Effector memory CD4-positive, alpha-beta T cell (primary cell): ENCODE measurements at places on chromosomes 16 and 17.
A peak's percentile ranks its signal among the peaks of the same experiment; 100 is the strongest.

DNA sequence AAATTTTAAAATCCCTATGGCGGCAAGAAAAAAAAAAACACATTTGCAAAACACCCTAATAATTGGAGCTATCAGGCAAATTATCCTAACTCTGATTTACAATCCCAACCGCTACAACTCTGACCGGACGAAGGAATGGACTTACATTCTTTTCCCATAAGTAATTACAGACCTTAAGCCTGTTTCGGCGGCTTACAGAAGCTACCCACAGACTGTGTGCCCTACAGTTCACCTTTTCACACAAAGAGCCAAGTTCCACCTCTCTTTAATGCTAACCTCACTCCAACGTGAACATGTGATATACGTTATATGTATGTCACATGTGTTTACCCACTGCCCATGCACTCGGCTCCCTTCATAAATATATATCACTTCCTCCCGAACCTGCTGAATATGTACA is 8.7 kb upstream of the MEAK7 start:
- no peaks in the 10 kb centered on the region for H3K36me3 ChIP-seq
- H3K27ac ChIP-seq: peak overlapping the region; percentile 66
- no peaks in the 10 kb centered on the region for H3K27me3 ChIP-seq

DNA sequence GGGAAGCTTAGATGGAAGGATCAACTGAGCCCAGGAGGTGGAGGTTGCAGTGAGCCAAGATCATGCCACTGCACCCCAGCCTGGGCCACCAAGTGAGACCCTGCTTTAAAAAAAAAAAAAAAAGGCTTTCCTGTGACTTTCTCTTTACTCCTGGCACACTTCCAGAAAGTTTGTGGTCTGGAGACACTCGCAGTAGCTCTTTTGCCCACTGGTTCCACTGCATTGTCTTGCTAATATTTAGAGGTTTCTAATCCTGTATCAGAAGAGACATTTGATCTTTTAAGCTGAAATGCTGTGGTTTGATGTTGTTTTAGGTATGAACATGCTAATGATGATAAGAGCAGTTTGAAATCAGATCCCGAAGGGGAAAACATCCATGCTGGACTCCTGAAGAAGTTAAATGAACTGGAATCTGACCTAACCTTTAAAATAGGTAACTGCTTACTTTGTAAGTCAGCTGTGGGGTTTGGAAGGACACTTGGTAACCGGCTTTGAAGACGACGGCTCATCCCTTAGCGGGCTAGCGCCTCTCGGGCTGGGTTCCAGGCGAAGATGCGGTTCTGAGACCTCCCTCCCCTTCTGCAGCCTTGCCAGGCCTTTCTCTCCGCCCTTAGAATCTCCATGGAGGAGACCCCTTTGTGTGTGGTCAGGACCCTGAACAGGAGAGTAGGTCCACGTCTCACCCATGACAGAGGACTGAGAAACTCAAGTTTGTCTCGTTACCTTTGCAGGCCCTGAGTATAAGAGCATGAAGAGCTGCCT is 23.1 kb downstream of the NTAN1 start:
- H3K27ac ChIP-seq: no peak overlapping the region
- peaks cover 60% of the 10 kb centered on the region for H3K36me3 ChIP-seq
- no peak for DNase-seq

DNA sequence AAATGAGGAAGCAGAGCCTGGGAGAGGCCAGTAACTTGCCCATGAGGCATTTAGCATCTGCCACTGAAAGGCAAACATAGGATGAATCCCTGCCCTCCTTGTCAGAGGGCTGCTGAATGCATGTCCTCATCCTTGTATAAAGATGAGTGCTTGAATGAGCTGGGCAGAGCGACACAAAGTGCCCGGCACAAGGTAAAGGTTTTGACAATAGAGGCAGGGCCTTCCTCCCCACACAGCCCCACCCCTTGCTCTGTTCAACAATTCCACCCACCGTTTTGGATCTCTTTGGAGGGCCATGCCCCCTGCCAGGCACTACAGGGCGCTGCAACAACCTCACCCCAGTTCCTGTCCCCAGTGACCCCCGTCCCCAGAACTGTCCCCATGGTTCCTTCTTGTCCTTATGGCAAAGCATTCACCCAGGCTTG is 1.4 kb upstream of the KRT19 start:
- no peaks in the 10 kb centered on the region for H3K36me3 ChIP-seq
- no peak overlapping the region for H3K4me3 ChIP-seq
- H3K27ac ChIP-seq: no peak overlapping the region

- no peaks in the 10 kb centered on the region for H3K4me1 ChIP-seq
- peaks cover 48% of the 10 kb centered on the region for H3K36me3 ChIP-seq
- no peak overlapping the region for H3K4me3 ChIP-seq
Measured at GRCh38 chr17:691423-691822, 23.2 kb downstream of the VPS53 start.

DNA sequence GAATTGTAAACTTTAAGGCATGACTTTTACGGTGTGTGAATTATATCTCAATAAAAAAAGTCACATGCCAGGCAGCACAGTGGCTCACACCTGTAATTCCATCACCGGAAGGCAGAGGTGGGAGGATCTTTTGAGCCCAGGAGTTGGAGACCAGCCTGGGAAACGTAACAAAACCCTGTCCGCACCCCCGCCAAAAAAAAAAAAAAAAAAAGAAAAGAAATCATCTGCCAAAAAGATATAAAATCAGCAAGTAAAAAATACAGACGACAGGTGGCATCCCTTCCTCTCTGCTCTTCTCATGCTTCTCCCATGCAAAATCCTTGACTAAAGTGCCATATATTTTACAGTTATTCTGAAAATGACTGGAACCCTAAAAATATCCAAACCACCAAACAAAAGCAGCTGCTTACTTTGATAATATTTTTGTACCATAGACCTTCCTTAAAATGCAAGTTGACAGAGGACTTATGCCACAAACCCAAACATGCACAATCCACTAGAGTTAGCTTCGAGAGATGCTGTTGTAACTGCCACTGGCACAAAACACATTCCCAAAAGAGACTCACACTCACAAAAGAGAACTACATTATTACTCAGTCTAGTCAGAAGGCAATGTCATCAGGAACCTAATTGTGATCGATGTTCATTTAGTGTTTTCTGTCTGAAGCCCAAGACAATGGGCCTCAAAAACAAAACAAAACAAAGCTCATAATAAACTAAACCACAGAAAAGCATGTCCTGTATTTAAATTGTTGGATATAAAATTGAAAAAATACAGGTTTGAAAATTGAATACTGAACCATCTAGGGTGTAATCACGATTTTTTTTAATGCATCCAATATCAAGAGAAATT is 2.4 kb downstream of the CRLF3 start:
- peak overlapping the region; percentile 68 for H3K27ac ChIP-seq
- no peaks in the 10 kb centered on the region for H3K27me3 ChIP-seq
- no peaks in the 10 kb centered on the region for H3K36me3 ChIP-seq

DNA sequence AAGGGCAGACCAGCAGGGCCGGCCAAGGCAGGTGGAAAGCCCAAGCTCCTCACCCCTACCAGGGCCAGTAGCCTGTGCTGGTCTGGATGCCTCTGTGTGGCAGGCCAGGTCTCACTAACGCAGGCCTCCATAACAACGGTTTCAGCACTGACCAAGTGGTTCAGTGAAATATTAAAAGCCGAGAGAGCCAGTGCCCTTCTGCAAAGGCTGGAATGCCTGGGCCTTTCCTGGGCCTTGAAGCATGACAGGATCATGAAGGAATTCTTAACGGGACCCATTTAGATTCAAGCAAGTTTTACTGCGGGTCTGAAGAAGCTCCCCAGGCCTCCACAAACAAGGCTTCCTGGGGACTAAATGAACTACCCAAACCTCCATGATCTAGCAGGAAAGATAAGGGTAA is 16.3 kb downstream of the ADAD2 start:
- no peaks in the 10 kb centered on the region for H3K4me1 ChIP-seq
- no peaks in the 10 kb centered on the region for H3K36me3 ChIP-seq
- H3K4me3 ChIP-seq: no peak overlapping the region

DNA sequence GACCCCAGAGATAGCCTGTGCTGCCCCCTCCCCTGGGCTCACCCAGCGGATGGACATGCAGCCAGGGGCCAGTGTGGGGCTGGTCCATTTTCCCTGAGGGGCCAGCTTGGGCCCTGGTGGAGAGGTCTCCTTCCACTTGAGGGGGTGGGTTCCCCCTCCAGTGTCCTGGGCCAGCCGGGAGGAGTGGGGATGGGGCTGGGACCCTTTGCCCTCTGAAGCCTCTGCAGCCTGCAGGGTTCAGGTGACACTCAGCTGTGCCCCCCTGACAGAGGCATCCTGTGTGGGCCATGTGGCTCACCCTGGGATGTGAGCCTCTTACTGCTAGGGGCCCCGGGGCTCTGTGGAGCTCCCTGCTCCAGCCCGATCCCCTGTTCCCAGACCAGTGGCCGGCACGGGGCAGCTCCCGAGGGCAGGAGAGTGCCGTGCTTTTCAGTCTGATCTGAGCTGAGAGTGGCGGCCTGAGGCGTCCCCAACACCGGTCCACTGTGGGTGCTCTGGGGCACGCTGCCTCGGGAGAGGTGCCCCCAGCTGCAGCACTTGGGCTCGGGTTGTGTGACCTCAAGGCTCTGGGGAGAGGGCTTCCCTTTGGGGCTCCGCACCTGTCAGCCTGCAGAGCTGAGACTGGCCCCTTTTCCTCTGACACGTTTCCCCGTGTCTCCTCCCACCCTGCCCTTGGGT is 439 bp upstream of the GNG13 start:
- no peak for DNase-seq
- peaks cover 25% of the 10 kb centered on the region for H3K27me3 ChIP-seq
- no peak overlapping the region for H3K4me3 ChIP-seq

DNA sequence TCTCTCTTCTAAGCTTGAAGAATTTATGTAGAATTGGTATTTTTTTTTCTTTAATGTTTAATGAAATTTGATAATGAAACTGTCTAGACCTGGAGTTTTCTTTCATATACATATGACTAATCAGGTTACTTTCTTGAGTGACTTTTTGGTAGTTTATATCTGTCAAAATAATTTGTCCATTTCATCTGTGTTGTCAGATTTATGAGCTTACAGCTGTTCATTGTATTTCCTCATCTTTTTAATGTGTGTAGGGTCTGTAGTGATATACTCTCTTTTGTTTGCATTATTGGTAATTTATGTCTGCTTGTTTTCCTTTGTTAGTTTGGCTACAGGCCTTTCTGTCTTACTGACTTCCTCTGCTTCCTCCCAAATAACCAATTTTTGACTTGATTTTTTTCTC is 55.7 kb downstream of the TAOK1 start:
- no peak for DNase-seq
- H3K4me3 ChIP-seq: no peak overlapping the region
- no peaks in the 10 kb centered on the region for H3K27me3 ChIP-seq
- H3K36me3 ChIP-seq: no peaks in the 10 kb centered on the region
- no peak overlapping the region for H3K27ac ChIP-seq

DNA sequence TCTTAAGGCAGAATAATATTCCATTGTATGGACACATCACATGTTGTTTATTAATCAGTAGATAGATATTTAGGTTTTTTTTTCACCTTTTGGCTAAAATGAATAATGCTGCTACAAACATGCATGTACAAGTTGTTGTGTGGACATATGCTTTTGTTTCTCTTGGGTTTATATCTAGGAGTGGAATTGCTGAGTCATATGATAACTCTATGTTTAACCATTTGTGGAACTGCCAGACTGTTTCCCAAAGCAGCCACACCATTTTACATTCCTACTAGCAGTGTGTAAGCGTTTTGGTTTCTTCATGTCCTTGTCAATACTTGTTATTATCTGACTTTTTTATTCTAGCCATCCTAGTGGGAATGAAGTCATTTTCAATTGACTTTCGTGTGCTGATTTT is 21.3 kb downstream of the CYLD start:
- H3K4me1 ChIP-seq: peaks cover 37% of the 10 kb centered on the region
- no peak for DNase-seq
- no peak overlapping the region for H3K27ac ChIP-seq
- H3K36me3 ChIP-seq: peaks cover 49% of the 10 kb centered on the region
- H3K27me3 ChIP-seq: no peaks in the 10 kb centered on the region

GRCh38 chr17:27577884-27578717 is 52.9 kb upstream of the LGALS9 start:
- H3K4me3 ChIP-seq: no peak overlapping the region
- H3K36me3 ChIP-seq: no peaks in the 10 kb centered on the region
- no peak overlapping the region for H3K27ac ChIP-seq
- H3K27me3 ChIP-seq: no peaks in the 10 kb centered on the region

GRCh38 chr16:87550495-87550961 is 51.8 kb upstream of the JPH3 start:
- H3K36me3 ChIP-seq: no peaks in the 10 kb centered on the region
- no peaks in the 10 kb centered on the region for H3K4me1 ChIP-seq
- H3K27ac ChIP-seq: no peak overlapping the region
- DNase-seq: peak; percentile 32
- no peak overlapping the region for H3K4me3 ChIP-seq

GRCh38 chr17:63041722-63042121 is 75.7 kb downstream of the TANC2 start:
- no peak overlapping the region for H3K27ac ChIP-seq
- no peaks in the 10 kb centered on the region for H3K4me1 ChIP-seq
- DNase-seq: no peak

DNA sequence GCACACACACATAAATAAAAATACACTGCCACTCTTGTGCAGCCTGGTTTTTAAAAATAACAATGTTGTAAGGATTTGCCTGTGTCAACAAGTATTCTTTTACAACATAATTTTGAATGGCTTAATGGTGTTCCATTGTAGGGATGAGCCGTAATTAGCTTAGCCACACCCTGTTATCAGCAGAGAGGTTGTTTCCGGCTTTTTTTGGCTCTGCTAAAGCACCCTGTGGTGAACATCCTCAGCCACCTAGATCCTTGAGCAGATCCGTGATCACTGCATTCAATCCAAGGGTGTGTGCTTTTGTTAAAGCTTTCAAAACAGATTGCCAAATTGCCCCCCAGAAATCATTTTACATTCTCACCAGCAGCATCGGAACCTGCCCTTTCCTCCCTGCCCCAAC is 7.0 kb downstream of the KATNB1 start:
- H3K4me1 ChIP-seq: no peaks in the 10 kb centered on the region
- H3K36me3 ChIP-seq: peaks cover 4% of the 10 kb centered on the region
- no peak overlapping the region for H3K27ac ChIP-seq
- DNase-seq: no peak
- no peaks in the 10 kb centered on the region for H3K27me3 ChIP-seq
- no peak overlapping the region for H3K4me3 ChIP-seq

- H3K4me3 ChIP-seq: no peak overlapping the region
- H3K36me3 ChIP-seq: no peaks in the 10 kb centered on the region
- DNase-seq: peak; percentile 15
Measured at GRCh38 chr16:88941913-88942909, 34.8 kb downstream of the CBFA2T3 start.

DNA sequence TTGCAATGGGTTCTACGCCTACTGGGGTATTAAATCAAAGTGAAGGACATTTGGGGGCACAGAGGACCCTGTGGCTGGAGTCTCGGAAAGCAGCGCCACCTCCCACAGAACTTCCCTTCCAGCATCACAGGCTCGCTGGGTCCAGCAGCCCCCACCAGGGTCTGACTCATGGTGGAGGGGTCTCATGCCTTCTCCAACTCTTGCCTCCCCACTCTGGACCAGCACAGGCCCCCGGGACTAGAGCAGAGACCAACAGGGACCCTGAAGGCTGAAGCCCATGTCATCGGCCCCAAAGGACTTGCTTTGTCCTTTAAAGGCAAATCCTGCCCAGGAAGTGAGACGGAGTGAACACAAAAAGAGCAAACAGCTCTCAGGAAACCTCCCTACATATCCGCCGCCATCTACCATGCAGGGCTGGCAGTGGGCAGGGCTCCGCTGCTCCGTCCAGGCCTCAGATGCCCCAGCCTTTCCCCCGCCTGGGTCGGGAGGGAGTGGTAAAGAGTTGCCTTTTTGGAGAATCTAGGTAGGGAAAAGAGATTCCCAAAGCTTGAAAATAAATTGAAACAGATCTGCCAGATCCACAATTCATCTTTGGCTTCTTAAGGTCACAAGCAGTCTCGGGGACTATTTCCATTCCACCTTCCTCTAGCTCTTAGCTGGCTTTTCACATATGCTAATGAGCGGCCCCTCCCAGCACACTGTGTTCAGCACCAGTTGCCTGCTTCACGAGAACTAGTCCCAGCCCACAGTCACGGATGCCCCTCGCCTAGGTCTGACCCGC is 2.1 kb upstream of the GPRC5C start:
- no peak for DNase-seq
- no peak overlapping the region for H3K4me3 ChIP-seq
- H3K27me3 ChIP-seq: peaks cover 38% of the 10 kb centered on the region
- H3K4me1 ChIP-seq: peaks cover 19% of the 10 kb centered on the region
